ENCODE measurements at places on chromosomes 3 and 15. TPM values are rescaled to one million over a fixed set of nuclear protein-coding genes. Genes with fewer than 3 reads are reported as not detected.

DNA sequence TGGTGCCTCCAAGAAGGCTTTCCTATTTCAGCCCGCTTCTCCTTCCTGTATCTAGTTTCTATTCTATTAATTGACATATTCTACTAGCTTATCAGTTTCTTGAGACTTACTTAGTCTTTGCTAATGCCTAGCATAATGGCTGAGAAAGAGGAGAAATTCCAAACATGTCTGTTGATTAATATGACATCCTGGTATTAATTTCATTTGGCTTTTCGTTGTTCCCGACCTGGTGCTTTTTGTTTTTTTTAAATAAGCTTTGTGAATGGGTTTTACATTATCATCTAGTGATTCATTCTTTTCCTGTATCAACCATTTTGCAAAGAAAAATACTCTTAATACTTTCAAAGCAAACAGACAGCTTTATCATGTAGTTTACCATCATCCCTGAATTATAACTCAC is 13.1 kb downstream of the WDR53 start:
- peaks cover 5% of the 10 kb centered on the region for H3K36me3 ChIP-seq
- H3K4me3 ChIP-seq: no peak overlapping the region

- H3K27me3 ChIP-seq: no peaks in the 10 kb centered on the region
- no peak overlapping the region for H3K4me3 ChIP-seq
- DNase-seq: peak; percentile 67
- H3K27ac ChIP-seq: no peak overlapping the region
Measured at GRCh38 chr15:66673410-66674322, 28.4 kb upstream of the SMAD6 start.

- H3K36me3 ChIP-seq: no peaks in the 10 kb centered on the region
- H3K4me1 ChIP-seq: no peaks in the 10 kb centered on the region
- H3K27me3 ChIP-seq: no peaks in the 10 kb centered on the region
- no peak overlapping the region for H3K4me3 ChIP-seq
Measured at GRCh38 chr3:119418641-119419040, 44.8 kb downstream of the TMEM39A start.

GRCh38 chr3:114452256-114452655 is 158.4 kb downstream of the TIGIT start:
- no peak overlapping the region for H3K27ac ChIP-seq
- no peaks in the 10 kb centered on the region for H3K36me3 ChIP-seq
- peaks cover 20% of the 10 kb centered on the region for H3K4me1 ChIP-seq
- peak overlapping the region; percentile 39 for H3K4me3 ChIP-seq
- H3K27me3 ChIP-seq: no peaks in the 10 kb centered on the region

GRCh38 chr15:31262143-31262530 is 64.5 kb upstream of the KLF13 start:
- no peaks in the 10 kb centered on the region for H3K36me3 ChIP-seq
- no peak for DNase-seq
- peaks cover 10% of the 10 kb centered on the region for H3K4me1 ChIP-seq
- no peak overlapping the region for H3K4me3 ChIP-seq
- no peaks in the 10 kb centered on the region for H3K27me3 ChIP-seq

DNA sequence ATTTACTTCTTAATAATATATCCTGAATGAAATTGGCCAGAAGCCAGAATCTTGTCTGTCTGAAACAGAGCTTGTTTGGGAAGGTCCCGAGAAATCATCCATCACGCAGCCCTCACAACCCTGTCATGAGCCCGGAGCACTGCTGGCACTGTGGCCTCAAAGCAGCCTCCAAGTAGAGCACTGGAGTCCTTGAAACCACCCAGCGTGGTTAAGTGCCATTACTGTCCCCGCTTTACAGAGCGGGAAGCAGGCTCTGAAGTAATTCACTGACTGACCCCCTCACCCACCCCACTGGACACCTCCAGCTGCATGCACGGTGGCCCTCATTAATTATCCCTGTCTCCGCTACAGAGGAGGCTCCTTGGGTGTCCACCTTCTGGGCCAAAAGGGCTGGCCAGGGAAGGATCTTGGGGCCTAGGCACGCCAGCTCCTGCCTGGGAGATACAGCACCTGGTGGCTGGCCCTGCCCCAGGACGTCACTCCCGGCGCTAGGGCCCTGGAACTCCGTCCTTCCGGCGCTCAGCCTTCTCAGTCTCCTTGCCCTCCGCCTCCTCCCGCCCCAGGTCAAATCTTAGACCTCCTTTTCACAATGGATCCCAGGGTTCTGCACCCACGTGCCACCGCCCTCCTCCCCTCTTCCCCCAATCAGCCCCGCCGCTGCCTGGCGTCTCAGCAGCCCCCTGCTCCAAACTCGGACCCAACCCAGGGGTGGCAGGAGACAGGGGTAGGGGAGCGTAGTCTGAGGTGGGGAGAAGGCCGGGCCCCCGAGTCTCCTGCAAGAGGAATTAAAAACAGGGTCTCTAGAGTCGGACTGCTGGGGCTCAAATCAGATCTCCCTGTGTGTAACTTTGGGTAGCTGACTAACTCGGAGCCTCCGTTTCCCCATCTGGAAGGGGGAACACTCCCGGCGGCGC is 1.1 kb downstream of the TKT start:
- H3K4me1 ChIP-seq: peaks cover 64% of the 10 kb centered on the region
- H3K36me3 ChIP-seq: no peaks in the 10 kb centered on the region
- peak overlapping the region; percentile 97 for H3K27ac ChIP-seq
- peak overlapping the region; percentile 99 for H3K4me3 ChIP-seq

GRCh38 chr3:197802779-197803459 is 11.9 kb downstream of the LRCH3 start:
- peaks cover 24% of the 10 kb centered on the region for H3K4me1 ChIP-seq
- DNase-seq: no peak
- no peak overlapping the region for H3K4me3 ChIP-seq
- peaks cover 3% of the 10 kb centered on the region for H3K36me3 ChIP-seq
- H3K27ac ChIP-seq: no peak overlapping the region
- H3K27me3 ChIP-seq: no peaks in the 10 kb centered on the region

DNA sequence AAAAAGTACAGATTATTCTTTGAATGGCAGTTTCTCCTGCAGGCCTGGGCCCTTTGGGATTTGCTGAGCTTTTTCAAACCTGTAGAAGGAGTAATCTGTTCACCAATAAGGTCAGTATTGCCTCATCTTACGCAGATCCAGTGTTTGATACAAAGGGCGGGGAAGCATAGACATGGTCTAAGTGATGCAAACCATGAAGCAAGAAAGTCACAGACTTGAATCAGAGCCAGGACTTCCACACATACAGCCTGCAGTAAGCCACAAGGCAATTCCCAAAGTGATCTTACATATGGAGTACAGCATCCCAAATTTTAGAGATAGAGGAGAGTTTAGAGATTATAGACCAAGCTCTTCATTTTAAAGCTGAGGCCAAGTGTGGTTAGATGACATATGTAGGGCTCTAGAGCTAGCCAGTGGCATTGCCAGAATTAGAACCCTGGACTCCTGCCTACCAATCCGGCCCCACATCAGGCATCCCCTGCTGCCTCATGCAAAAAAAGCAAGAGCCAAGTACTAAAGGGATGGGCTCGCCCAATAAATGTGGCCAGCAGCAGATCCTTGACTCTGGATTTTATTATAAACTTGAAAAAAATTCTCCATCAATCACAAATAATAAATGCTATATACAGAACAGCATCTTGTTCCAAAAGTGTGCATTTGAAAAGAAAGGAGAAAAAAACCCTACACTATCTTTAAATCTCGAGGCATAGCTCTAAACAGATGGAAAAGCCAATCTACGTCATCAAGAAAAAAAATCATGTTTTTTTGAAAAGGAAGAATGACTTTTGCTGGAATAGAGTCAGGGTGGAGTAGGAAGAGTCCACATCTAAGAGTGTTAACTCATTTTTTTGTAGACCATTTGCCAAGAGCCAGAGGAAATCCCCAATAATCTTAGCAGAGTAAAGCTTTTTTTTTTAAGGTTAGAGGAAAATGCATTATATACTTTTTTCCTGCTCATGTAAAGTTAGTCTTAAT is 24.0 kb downstream of the ABI3BP start:
- no peaks in the 10 kb centered on the region for H3K4me1 ChIP-seq
- no peak overlapping the region for H3K4me3 ChIP-seq
- H3K27ac ChIP-seq: no peak overlapping the region
- H3K36me3 ChIP-seq: no peaks in the 10 kb centered on the region

DNA sequence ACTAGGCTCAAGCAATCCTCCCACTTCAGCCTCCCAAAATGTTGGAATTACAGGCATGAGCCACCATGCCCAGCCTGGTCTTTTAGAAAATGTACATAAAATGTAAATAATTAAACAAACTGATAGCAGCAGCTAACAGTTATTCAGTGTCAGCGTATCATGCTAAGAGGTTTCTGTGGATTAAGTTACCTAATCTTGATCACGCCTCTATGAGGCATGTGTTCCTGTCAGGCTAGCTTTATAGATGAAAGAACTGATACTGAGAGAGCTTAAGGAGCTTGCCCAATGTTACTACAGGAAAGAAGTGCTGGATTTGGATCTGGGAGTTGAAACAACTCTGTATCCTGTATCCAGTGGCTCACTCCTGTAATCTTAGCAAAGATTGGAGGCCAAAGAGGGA is 11.2 kb upstream of the MST1R start:
- no peaks in the 10 kb centered on the region for H3K36me3 ChIP-seq
- no peaks in the 10 kb centered on the region for H3K4me1 ChIP-seq

DNA sequence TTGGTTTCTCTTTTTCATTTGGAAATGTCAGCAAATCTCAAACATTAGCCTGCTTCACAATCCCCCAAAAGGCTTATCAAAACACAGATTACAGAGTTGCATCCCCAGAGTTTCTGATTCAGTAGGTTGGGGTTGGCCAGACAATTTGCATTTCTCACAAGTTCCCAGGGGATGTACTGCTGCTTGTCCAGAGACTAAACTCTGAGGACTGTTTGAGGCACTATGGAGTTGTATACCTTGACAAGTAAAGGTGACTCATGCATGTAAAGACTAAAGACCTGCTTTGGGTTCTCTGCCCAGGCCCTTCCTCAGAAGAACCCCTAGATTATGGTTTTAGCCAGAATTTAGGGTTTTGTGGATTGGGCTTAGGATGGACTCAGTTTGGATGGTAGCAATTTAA is 151.1 kb upstream of the ARHGEF26 start:
- H3K36me3 ChIP-seq: no peaks in the 10 kb centered on the region
- H3K27ac ChIP-seq: no peak overlapping the region
- no peaks in the 10 kb centered on the region for H3K4me1 ChIP-seq
- DNase-seq: no peak

DNA sequence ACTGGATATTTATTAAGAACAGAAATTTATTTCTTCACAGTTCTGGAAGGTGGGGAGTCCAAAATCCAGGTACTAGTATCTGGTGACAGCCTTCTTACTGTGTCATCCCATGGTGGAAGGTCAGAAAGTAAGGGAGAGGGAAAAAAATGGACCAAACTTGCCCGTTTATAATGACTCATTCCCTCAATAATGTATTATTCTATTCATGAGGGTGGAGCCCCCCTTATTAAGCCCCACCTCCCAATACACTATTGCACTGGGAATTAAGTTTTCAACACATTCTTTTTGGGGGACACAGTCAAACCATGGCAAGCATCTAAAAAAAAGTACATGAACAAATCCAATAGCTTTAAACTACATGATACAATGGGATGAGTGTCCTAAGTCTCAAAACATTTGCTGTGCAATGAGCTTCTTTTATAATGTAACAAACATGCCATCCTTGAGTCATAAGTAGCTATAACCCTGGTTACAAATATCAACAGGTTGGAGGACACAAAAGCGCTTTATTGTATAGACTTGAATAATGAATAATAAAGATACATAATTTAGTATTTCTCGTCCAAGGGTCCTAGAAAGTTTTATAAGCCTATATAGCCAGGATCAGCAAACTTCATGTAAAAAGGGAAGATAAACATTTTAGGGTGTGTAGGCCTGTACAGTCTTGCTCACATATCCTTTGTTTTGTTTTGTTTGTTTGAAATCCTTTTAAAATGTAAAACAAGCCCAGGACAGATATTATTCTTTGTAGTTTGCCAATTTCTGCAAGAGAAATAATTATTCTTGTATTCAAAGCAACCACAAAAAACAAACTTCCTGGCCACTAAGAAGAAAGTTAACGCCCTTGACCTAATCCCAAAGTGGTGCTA is 160.6 kb upstream of the RAP2B start:
- H3K27me3 ChIP-seq: no peaks in the 10 kb centered on the region
- no peak overlapping the region for H3K27ac ChIP-seq
- no peak overlapping the region for H3K4me3 ChIP-seq
- no peak for DNase-seq

- DNase-seq: peak; percentile 24
- no peaks in the 10 kb centered on the region for H3K36me3 ChIP-seq
- peak overlapping the region; percentile 92 for H3K4me3 ChIP-seq
- peaks cover 21% of the 10 kb centered on the region for H3K4me1 ChIP-seq
- peak overlapping the region; percentile 1 for H3K27ac ChIP-seq
Measured at GRCh38 chr3:179148616-179149405, 654 bp downstream of the PIK3CA start.

- no peaks in the 10 kb centered on the region for H3K36me3 ChIP-seq
- no peak for DNase-seq
- H3K4me3 ChIP-seq: no peak overlapping the region
- H3K27me3 ChIP-seq: no peaks in the 10 kb centered on the region
- H3K27ac ChIP-seq: no peak overlapping the region
Measured at GRCh38 chr3:25064681-25065080, 363.4 kb upstream of the RARB start.

Gene GOLGA6L7
- not detected for total RNA-seq

Gene SNAPC5
- 22.9 TPM for total RNA-seq

Gene FHIT
- total RNA-seq: 5.2 TPM

Gene MNS1
- total RNA-seq: 9.6 TPM

Gene NANOGP8
- total RNA-seq: 0.34 TPM

Gene EDEM1
- 21.2 TPM for total RNA-seq

Gene MST1R
- 2.6 TPM for total RNA-seq

Gene KNG1
- total RNA-seq: not detected

Gene KBTBD13
- not detected for total RNA-seq

Gene TMED3
- 35.8 TPM for total RNA-seq

Gene C3orf85
- total RNA-seq: not detected

Gene TNFAIP8L3
- total RNA-seq: not detected

Data from neural crest cell (in vitro differentiated cells).